Natural killer cell (primary cell): ENCODE measurements at places on chromosomes 11 and 22.

DNA sequence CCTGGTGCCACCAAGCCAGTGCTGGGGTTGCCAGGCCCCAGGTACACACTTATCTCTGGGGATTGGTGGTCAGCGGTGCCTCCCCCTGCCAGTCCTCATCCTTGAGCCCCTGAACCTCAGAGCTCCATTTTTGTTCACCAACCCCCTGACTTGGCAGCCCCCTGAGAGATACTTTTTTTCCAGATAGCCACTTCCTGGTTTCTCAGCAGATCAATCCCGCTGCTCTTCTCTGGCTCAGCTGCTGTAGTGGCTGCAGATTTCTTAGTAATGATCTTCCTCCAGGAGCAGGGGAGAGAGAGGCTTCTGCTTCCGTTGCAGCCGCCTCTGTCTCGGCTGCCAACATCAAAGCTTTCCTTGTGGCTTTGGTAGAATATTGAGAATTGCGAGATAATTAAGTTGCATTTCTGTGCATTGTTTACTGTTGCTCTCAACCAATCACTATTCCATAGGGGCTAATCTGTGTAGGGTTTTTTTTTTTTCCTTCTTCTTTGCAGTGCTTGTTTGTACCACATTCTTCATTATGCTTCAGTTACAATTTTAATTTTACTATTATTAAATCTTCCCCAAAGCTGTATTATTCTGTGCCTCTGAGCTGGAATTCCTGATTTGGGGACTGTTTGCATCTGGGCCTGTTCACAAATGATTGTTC, 92.1 kb downstream of the PKNOX2 start:
- DNase-seq = no peak

- no peak for DNase-seq
Measured at GRCh38 chr22:20147237-20147988, 3.4 kb downstream of the CCDC188 start.

DNA sequence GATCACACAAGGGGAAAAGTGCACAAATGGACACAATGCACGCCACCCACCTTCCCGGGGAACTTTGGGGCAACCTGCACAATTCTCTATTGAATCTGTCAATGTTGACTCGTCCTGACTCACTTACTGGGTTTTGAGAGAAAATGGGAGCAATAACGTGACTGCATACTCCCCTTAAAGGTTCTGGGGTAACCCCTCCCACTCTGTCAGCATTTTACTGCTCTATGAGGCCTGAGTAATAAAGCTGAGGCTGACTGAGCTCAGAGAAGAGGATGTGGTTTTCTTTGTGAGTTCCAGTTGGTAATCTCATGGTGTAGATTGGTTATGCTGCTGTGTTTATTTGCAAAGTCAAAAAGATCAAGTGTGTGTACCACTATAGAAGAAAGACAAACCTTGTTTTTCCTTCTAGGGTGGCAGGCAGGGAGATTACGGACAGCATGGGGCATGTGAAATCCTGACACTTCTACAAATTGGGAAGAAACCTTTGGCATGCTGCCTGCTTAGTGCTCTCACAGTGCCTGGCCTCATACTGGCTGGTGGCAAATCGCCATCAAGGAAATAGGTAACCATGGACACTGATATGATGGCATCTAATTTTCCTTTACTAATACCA, 16.1 kb upstream of the APOA1 start:
- DNase-seq = peak; percentile 30

DNA sequence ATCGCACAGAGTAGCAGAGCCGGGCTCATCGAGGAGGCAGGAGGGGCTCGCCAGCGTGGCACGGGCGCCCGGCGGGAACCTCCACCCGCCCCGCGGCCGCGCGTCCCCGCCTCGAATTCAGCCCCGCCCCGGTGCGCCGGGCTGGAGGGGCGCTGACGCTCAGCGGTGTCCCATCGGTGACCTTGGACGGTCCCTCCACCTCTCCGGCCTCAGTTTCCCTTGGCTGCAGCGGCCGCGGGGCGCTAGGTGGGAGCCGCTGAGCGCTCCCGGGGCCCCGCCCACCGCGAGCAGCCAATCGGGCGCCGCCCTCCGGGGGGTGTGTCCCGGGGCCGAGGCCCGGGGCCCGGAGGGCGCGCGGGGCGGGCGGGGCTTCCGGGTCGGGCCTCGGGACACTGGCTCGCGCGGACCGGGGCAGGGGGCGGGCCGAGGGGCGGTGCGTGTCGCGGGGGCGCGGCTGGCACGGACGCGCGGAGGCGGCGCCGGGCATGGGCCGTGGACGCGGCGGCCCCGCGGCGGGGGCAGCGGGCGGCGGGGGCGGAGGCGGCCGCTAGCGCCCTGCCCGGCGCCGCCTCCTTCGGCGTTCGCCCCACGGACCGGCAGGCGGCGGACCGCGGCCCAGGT, at the start of gene PPARA:
PPARA (plus strand) TSS at position 493 of the 621 bp plus-strand sequence. CDS start 47,858 bp downstream, outside the sequence.
- peak; percentile 90 for DNase-seq

GRCh38 chr11:104163100-104164027, 583 bp downstream of the PDGFD start:
- DNase-seq = peak; percentile 28
